Stromal cell of bone marrow (primary cell): ENCODE measurements at places on chromosomes 7 and 10.

- DNase-seq: no peak
Measured at GRCh38 chr7:13028825-13029099, 341.3 kb downstream of the ARL4A start.

DNA sequence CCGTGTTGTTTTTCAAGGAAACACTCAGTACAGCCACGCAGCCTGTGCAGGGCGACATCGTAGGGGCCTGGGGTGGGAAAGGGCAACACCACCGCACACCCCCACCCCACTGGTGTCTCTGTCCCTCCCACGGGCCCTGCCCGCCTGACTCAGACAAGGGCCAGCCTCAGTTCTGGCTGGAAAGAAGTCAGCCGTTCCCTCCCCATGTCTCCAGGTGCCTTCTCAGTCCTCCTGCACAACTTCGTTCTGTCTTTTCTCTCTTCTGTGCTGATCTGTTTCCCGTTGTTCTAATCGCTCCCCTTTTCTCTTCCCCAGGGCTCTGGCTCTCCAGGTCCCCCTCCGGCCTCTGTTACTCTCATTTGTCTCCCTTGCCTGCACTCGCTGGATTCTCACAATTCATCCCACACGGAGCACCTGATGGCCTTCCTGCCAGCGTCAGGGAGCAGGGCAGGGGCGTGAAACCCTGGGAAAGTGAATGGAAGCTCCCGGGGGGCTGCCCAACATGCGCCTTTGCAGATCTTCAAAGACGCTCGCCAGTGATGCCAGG lies 97.7 kb downstream of the WDR37 start:
- DNase-seq: no peak

DNA sequence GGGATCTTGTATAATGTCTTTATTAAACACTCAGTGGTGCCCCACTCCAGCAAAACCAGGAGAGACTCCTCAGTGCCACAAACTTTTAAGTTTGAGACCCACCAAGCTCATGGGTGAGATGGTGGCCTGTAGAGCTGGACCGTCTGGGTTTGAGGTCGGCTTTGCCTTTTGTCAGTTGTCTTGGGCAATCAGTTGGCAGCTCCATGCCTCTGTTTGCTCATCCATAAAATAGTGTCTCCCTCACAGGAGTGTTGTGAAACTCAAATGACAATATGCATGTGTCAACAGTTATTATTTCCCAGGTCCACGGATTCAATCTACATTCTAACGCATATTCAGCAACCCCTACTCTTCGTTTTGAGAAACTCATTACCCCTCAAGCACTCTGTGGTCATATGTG lies 367.8 kb upstream of the C7orf33 start:
- DNase-seq: no peak

DNA sequence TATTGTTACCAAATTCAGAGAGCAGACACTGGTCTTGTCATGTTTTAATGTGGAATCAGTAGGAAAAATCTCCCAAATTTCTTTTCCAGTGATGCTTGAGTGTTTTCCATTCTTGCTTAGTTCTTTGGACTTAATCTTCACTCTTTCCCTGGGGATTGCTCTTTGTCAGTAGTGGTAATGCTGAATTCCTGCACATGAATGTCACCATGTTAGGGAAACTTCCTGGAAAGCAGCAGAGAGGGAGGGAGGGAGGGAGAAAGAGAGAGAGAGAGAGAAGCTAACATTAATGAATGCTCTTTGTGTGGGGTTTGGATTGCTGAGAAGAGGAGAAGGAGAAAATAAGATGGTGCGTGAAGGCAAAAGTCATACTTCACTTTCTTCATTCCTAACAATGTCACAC lies 295.3 kb upstream of the COBL start:
- no peak for DNase-seq

- DNase-seq: no peak
Measured at GRCh38 chr10:32946108-32946507, 11.9 kb downstream of the ITGB1 start.
